ENCODE measurements at places on chromosomes 16 and 17.

- peak; percentile 19 for DNase-seq
Observed at GRCh38 chr16:50021544-50021943, 3.5 kb upstream of the CNEP1R1 start.

GRCh38 chr16:1941162-1942046, 1.6 kb downstream of the MSRB1 start:
- no peak for DNase-seq

GRCh38 chr17:10226930-10227695, 28.7 kb upstream of the GAS7 start:
- no peak for DNase-seq

DNA sequence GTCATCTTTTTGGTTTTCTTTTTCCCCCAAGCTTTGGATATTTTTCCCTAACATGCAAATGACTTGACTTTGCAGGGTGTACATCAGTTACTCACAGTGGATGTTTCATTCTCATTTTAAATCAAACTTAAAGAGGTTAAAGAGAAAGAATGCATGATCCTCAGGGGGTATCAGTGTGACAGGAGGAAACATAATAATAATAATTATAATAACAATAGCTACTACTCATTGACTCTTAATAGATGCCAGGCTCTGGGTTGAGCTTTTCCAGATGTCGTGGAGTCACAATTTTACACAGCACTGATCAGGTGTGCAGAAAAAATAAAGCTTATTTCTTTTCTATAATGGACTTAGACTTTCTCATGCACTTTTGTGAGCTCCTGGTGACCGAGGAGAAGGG, 157.2 kb upstream of the CACNG3 start:
- DNase-seq: no peak

GRCh38 chr17:69012895-69013805, 47.6 kb downstream of the ABCA9 start:
- DNase-seq: no peak

- no peak for DNase-seq
Observed at GRCh38 chr16:58495521-58496331, 4.2 kb upstream of the NDRG4 start.

- DNase-seq: no peak
Observed at GRCh38 chr17:64771980-64772844, 110.1 kb upstream of the SMURF2 start.

DNA sequence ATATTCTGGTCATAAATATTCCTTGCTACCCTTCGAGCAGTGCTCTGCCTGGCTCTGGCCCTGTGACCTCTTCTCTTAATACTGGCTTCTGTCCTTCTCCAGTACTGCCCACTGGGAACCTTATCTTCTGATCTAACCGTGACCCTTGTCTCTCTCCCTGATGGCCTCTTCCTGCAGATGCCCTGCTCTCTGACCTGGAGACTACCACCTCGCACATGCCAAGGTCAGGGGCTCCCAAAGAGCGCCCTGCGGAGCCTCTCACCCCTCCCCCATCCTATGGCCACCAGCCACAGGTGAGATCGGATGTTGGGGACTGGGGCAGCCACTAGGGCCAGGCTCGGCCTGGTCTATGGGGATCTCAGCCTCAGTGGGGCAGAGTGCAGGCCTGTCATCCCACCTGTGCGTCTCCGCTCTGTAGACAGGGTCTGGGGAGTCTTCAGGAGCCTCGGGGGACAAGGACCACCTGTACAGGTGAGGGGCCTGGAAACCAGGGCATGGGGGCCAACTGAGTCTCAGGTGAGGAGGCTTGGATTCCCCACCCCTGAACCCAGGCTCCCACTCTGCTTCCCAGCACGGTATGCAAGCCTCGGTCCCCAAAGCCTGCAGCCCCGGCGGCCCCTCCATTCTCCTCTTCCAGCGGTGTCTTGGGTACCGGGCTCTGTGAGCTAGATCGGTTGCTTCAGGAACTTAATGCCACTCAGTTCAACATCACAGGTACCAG, 1.5 kb downstream of the TGFB1I1 start:
- DNase-seq: no peak

- DNase-seq: no peak
Observed at GRCh38 chr17:54793271-54793670, 107.4 kb upstream of the TOM1L1 start.

DNA sequence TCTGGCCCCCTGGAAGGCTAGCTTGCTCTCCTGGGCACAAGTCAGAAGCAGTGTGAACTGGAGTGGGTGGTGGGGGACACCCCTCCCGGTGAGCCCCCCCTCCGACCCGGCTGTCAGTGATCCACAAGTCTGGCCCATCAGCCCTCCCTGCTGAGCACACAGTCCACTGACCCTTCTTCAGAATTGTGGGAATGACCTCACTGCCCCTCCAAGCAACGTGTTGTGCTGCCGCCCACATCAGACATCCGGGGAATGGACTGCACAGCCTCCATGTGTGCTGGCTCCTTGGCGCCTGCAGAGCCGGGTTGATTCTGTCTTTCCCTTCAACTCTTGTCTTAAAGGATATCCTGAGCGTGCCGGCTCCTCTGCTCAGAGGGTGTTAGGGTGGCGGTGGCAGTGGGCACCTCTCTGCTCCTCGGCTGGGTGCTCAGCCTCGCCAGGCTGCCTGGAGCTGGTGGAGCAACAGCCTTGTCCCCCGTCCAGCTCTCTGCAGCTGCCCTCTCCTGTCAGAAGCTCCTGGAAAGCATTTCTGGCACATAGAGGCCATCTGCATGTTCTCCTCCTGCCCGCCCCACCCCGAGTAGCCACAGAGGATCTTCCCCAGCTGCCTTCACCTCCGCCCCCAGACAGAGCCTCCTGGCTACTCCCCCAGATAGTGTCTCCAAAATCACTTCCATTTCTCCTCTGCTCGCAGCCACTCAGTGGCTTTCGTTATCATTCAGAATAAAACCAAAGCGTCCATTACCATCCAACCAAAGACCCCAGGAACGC, 19.8 kb downstream of the NPTX1 start:
- peak; percentile 85 for DNase-seq

- DNase-seq: no peak
Observed at GRCh38 chr16:67942510-67943255, 1.2 kb downstream of the LCAT start.

DNA sequence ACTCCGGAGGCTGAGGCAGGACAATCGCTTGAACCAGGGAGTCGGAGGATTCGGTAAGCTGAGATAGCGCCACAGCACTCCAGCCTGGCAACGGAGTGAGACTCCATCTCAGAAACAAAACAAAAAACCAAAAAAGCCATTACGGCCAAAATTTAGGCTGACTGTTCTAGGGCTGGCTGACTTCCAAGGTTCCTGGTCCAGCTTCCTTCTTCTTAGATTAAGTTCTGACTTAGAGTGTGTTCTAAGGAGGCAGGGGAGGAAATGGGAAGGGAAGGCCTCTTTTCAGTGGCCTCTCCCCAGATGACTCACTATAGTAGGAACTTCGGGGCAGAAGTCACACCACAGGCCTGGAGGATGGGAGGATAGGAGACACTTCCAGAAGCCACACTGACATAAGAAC, 27.7 kb upstream of the CLEC18B start:
- DNase-seq: peak; percentile 96

- peak; percentile 62 for DNase-seq
Observed at GRCh38 chr17:17849845-17850373, 13.1 kb upstream of the SREBF1 start.

DNA sequence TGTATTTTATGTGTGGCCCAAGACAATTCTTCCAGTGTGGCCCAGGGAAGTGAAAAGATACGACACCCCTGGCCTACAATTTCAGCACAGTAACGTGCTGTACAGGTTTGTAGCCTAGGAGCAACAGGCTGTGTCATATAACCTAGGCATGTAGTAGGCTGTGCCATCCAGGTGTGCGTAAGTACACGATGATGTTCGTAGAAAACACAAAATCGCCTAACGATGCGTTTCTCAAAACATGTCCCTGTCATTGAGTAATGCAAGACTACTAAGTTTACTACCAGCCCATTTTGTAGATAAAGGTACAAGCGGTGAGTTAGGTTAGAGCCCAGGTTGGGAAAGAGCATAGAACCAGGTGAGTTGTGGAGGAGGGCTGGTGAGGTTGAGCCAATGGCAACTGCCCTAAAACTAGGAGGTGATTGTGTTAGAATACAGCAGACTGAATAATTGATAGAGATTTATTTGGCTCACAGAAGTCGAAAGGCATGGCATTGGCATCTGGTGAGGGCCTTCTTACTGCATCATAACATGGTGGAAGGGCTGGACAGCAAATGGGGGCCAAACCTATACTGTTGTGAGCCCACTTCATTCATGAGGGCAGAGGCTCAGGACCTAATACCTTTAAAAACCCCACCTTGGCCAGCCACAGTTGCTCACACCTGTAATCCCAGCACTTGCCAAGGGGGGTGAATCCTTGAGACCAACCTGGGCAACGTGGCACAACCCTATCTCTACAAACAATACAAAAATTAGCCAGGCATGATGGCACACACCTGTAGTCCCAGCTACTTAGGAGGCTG, 4.2 kb downstream of the EIF1 start:
- DNase-seq: no peak

DNA sequence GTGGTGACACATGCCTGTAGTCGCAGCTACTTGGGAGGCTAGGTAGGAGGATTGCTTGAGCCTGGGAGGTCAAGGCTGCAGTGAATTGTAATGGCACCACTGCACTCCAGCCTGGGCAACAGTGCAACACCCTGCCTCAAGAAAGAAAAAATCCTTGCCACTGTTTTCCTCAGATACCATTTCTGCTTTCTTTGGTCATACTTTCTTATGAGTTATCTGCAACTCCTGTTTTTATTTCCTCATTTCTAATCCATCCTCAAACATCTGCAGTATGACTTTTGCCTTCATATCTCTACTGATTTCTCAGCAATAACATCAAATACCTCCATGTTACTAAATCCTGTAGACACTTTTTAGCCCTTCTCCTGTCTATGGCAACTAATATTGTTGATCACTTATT, 3.1 kb upstream of the AP2B1 start:
- no peak for DNase-seq

DNA sequence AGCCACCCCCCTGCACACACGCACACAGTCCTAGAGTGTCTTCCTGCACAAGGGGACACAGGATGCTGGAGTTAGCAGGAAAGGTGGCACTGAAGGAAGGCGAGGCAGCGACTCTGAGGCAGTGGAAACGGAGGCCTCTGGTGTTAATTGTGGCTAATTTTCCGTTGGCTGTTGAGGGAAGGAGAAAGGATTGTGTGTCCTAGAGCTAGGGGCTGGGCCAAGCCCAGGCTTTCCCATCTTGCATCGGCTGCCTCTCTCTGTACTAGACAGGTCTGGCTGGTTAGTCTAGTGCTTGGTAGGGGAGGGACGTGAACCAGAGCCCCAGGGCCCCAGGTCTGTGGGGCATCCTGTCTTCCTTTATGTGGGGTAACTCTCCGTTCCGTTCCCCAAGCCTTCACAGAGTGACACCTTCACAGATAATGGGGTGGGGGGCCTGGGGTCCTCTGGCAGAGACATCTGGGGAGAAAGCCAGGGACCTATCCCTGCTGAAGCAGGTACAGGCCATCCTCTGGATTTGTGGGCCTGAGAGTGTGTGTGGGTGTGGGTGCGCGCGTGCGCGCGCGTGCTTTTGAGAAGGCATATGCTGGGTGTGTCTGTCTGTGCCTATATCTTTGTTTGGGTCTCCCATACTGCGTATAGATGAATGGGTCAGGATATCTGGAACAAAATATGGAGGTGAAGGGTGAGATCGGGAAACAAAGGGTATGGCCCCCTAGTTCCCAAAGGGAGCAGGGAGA, at the start of gene CHD3:
TSS of gene CHD3 (plus strand) at position 606 of the 737 bp plus-strand sequence. CDS start 212 bp downstream, outside the sequence.
- no peak for DNase-seq

- DNase-seq: no peak
Observed at GRCh38 chr16:66376577-66377305, 10.2 kb downstream of the CDH5 start.

GRCh38 chr16:85601730-85602401, 11.3 kb upstream of the GSE1 start:
- no peak for DNase-seq

DNA sequence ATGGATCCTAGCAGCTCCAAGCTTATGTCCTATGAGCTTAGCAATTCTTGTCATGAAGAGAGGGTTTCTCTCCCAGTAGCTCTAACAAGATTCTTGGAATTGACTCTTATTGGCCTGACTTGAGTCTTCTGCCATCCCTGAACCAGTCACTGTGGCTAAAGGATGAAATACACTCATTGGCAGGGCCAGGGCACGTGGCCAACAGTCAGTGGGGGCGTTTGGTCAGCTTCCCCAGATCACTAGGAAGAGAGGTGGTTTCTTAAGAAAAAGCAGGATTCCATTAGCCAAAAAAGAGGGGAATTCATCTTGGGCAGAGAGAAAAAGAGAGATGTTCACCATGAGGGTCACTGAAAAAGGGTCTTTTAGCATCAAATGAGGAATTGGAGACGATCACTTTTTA, 363.2 kb downstream of the SNX29 start:
- peak; percentile 41 for DNase-seq

DNA sequence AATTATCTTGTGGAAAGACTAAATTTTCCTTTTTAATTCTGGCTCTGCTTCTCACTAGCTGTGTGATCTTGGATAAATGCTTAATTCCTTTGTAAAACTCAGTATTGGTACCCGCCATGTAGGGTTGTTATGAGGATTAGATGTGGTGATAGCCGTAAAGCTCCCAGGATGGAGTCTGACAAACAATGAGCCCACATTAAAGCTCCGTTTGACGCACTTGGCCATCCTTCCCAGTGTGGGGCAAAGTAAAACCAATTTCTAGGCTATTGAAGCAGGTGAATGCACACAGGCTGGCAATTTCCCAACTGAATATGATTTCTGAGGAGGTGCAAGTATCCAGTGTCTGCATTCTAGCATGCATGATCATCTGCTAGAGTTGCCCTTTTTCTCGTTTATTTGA, 123.6 kb downstream of the MRTFB start:
- DNase-seq: no peak

GRCh38 chr17:47223007-47223406, 13.9 kb downstream of the MYL4 start:
- peak; percentile 32 for DNase-seq

- DNase-seq: no peak
Observed at GRCh38 chr17:81037798-81038733, 3.1 kb downstream of the BAIAP2 start.

DNA sequence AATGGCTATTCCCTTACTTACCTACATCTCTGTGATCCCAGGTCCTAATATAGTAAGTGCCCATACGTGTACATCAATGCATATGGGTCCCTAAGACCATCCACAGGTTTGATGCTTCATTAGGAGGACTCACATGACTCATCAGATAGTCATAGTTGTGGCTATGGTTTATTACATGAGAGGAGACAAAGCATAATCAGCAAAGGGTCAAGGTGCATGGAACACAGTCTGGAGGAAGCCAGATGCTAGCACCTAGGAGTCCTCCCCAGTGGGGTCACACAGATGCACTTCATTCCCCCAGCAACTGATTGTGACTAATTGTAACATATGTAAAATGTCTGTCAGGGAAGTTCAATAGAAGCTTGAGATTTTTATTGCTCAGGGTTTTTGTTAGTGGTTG, 42.8 kb downstream of the PHKB start:
- DNase-seq: peak; percentile 56

- no peak for DNase-seq
Observed at GRCh38 chr17:50371526-50371925, 1.5 kb downstream of the MRPL27 start.
